ENCODE measurements at places on chromosomes 13 and 19.

GRCh38 chr13:99231721-99232120 lies 26.5 kb downstream of the GPR18 start:
- no peak for DNase-seq

GRCh38 chr19:41612483-41612882 lies 14.4 kb downstream of the CEACAM4 start:
- DNase-seq: no peak

DNA sequence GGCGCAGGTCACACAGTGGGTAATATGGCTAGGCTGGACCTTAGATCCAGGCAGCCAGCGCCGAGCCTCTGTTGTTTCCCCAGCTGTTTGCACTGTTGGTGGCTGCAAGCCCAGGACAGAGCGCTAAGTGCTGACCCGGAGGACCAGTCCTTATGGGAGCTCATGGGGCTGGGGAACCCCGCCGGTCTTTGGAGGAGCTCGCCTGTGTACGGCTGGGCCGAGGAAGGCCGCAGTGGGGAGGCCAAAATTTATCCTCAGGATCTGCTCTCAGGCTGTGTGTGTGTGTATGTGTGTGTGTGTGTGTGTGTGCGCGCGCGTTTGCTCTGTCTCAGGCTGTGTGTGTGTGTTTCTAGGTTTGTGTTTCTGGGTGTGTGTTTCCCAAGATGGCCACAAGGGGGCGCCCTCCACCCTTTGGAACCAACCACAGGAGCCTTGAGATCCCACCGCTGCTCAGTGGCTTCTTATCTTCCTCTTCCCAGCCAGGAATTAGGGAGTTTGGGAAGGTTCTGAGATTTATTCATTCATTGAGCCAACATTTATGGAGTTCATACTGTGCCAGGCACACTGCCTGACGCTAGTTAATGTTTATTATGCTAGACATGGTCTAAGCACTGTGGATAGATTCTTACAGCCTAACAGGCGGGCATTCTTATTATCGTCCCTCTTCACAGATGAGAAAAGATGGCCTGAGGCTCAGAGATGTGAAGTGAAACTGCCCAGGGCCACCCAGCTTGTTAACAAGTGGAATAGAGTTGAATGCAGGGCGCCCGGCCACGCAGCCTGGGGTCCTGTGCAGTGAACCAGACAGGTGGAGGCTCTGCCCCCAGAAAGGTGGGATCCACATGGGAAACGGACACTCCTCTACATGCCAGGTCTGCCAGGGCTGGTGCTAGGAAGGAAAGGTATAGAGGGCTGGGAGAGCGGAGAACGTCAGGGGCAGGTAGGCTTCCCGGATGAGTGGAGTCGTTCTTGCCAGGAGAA lies 13.0 kb downstream of the PGLYRP1 start:
- peak; percentile 51 for DNase-seq

GRCh38 chr13:29504691-29505090 lies 90.8 kb downstream of the SLC7A1 start:
- DNase-seq: no peak

GRCh38 chr19:10292789-10293636 lies 3.3 kb downstream of the ICAM5 start:
- DNase-seq: no peak

GRCh38 chr13:112067116-112067741 lies at the start of gene SOX1:
Gene SOX1 (plus strand): TSS chr13:112067149. CDS start chr13:112067659, 510 bp downstream.
- no peak for DNase-seq

DNA sequence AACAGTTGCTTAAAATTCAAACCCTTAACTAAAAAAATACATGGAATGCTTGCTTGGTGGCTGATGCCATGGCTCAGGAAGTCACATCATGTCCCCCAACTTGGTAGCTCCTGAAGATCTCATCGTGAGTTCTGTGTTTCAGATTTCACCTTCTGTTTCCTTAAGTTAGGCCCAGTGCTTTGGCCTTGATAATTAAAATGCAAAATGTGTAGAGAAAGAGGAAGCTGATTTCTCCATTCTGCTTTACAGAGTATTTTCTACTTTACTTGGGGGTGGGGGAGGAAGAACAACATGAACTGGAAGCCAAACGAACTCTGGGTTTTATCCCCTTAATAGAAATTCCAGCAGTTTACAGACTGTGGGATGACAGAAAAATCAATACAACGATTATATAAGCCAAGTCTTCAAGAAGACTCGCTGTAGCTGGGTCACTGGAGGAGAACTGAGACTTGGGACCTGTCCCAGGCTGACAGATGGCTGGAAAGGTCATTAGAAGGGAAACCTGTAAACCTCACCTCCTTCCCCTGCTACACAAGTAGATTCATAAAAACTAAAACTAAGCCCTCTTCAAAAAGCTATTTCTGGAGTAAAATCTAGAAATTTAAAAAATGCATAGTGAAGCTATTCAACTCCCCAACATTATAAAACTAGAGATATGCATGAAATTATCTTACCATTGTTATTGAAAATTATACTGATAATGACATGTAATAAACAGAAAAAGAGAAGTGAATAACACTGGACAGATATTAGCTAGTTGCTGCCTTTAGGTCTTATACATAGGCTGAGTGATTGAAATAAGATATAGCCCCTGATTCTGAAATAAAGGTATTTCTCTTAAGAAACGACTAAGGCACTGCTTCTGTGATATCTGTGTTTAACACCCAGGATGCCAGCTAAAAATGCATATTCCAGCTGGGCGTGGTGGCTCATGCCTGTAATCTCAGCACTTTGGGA lies 22.1 kb upstream of the GGACT start:
- no peak for DNase-seq

- no peak for DNase-seq
Measured at GRCh38 chr19:11321191-11322126, 18.0 kb downstream of the RAB3D start.

- no peak for DNase-seq
Measured at GRCh38 chr13:97225533-97225932, 3.4 kb downstream of the MBNL2 start.

- DNase-seq: no peak
Measured at GRCh38 chr13:98775844-98776598, 23.5 kb upstream of the SLC15A1 start.

DNA sequence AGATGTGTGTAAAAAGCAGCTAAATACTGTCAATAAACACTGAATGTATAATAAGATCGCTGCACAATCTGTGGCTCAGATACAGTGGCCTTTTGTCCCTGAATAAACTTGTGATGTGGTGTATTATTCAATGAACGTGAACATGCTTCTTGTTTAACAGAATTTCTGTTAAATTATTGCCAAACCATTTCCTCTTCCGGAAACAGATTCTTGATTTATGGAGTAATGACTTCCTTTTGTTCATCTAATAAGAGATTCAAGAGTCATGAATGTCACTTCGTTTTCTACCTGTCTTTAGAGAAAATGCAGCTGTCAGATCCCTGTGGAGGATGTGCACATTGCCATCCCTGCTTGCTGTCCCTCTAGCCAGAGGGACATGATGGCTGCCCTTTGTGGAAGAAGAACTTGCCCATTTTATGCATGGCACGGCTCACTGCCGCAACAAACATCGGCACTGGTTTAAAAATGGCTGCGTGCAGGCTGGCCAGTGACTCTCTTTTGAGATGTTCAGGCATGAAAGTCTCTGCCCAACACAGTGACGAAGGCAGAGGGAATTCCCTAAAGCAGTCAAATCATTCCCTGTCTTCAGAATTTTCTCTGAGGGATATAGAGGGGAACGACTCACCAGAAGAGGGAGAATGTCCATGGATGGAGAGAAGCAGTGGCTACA lies 3.1 kb upstream of the TNFSF13B start:
- DNase-seq: no peak

DNA sequence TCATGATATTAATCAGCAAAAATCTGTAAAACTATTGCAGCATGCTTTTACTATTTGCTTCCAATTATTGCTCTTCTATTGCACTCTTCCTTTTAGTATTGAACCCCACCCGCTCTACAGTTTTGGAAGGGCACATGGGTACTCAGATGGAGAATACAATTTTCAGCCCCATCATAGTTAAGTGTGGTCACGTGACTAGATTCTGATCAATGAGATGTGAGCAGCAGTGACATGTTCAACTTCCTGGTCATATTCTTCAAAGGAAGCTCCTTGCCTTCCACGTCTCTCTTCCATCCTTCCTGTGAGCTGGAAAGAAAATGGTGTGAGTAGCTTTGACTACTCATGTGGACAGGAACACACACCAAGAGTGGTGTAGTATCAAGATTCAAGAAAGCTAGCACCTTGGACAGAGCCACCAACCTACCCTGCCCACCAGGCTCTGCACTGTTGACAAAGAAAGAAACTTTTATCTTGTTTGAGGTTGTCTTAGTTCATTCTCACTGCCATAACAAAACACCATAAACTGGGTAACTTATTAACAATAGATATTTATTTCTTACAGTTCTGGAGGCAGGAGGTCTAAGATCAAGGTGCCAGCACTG lies 3.8 kb upstream of the FGF14 start:
- no peak for DNase-seq

GRCh38 chr13:71672512-71672911 lies 194.5 kb downstream of the DACH1 start:
- DNase-seq: no peak

DNA sequence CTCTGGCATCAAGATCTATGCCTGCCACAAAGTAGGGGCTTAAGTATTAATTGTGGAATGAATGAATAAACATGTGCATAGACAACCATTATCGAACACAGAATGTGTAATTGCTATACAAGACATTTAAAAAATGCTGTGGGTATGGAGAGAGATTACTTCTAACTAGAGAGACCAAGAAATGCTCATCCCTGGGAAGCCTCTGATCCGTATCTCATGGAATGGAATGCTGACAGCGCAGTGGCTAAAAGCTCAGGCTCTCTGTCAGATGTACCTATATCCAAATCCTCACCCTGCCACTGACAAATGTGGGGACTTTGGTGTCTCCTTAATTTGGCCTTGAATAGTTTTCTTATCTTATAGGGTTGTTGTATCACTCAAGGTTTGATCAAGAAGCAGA lies 22.7 kb upstream of the MBNL2 start:
- no peak for DNase-seq

DNA sequence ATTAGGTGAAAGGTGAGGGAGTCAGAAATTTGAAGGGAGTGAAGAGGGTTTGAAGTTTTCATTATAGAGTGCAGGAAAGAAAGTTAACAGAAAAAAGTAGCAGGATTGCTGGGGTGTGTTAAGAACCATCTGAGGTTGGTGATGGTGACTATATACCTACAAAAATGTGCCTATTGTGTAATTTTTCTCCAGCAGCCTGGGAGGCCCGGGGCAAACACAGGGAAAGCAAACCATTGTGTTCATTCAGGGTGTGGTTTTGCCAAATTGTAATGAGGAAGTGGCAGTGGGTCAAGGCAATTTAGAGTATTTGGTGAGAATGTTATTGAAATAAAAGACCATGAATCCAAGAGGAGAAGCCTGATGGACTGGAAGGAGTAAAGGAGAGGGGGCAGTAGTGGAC lies 8.2 kb upstream of the SUCLA2 start:
- DNase-seq: no peak

DNA sequence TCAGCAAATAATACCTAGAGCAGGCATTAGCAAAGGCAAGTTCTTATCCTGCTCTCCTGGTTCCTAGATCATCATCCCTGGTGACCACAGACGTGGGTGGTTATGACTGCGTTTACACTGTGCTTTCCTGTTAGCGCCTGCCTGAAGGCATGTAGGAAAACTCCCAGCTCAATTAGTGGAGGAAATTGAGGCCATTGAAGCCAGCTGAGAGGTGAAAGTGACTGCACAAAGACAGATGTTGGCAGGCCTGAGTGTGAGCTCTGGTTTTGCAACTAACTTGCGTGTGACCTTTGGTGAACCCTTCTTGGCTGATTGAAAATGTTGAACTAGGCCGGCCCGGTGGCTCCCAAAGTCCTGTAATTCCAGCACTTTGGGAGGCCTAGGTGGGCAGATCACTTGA lies 17.5 kb upstream of the NWD1 start:
- DNase-seq: peak; percentile 43
